ENCODE measurements at places on chromosomes 11 and 22.
A peak's percentile ranks its signal among the peaks of the same experiment; 100 is the strongest.

DNA sequence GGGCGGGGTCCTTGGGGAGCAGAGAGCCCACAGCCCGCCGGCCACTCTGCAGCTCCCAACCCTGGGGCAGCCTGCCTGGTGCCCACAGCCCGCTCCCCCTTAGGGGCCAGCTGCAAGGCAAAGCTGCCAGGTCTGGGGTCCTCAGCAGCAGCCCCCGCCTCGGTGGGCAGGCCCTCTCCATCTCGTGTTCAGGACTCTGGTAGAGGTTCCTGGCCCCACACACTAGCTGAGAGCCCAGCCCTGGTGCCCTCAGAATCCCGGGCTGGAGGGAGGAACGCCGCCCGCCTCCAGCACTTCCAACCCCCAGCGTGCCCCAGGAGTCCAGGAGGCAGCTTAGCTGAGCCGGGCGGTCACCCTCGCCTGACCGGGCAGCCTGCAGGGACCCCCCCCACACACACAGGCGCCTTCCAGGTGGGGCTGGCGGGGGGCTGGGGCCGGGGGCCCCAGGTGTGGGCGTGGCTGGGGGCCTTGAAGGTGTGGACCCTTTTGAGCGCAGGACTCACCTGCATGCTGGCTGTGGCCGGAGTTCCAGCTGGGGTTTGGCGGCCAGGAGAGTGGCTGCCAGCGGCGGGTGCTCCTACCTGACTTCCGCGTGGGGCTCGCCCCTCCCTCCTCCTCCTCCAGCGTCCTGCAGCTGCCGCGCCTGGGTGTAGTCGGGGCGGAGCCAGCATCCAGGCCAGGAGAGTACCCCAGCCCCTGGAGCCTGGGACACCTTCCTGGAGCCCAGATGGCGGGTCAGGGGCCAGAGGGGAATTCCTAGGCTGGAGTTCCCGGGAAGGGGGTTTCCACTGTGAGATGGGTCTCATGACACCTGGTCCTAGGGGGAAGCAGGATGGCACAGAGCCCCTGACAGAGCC is at the start of gene ANO9:
Gene ANO9, minus strand, starts transcription at position 594 of the 857 bp plus-strand sequence. Its CDS starts 85 bp downstream, at position 509.
- no peak for DNase-seq

DNA sequence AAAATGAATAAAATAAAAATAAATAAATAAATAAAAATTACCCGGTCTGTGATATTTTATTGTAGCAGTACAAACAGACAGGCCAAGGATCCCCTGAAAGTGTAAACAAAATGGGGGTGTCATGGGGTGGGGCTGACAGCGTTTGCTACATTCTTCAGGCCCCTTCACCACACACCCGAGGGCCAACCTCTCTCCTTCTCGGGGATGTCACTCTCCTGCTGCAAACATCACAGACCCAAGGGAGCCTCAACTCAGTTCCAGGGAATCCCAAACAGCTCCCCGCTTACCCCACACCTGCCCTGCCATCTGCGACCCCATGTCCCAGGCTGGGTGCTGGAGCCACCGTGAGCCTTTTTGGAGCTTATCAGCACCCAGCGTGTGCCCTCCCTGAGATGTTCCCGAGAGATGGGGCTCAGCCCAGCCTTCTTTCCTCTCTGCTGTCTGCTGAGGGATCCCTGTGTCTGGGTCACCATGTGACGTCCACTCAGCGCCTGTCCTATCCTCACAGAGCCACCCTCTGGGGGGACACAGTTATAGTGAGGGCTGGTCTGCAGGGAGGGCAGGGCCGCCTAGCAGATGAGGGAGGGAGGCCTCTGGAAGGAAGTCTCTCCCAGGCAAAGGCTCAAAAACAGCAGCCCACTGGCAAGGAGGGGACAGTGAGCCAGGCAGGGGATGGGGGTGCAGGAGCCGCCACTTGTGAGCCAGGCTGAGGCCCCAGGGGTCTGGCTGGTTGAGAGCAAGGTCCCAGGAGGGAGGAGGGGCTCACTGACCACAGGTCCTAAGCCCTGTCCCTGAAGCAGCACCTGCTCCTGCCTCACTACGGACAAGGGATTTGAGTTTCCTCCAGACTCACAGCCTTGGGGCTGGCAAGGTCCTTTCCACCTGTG is 1041.6 kb downstream of the BRD1 start:
- no peak for DNase-seq

DNA sequence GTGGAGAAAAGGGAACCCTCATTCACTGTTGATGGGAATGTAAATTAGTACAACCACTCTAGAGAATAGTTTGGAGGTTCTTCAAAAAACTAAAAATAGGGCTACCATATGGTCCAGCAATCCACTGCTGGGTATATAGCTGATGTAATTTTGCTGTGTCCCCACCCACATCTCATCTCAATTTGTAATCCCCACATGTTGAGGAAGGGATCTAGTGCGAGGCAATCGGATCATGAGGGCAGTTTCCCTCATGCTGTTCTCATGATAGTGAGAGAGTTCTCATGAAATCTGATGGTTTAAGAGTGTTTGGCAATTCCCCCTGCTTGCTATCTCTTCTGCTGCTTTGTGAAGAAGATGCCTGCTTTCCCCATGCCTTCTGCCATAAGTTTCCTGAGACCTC is 17.1 kb upstream of the OR52M1 start:
- no peak for DNase-seq

- DNase-seq: peak; percentile 50
Observed at GRCh38 chr11:91707652-91708482, 516.8 kb upstream of the FAT3 start.

- DNase-seq: no peak
Observed at GRCh38 chr11:104784684-104785460, 113.4 kb downstream of the CASP12 start.

GRCh38 chr11:107504981-107505380 is 47.4 kb upstream of the CWF19L2 start:
- no peak for DNase-seq

DNA sequence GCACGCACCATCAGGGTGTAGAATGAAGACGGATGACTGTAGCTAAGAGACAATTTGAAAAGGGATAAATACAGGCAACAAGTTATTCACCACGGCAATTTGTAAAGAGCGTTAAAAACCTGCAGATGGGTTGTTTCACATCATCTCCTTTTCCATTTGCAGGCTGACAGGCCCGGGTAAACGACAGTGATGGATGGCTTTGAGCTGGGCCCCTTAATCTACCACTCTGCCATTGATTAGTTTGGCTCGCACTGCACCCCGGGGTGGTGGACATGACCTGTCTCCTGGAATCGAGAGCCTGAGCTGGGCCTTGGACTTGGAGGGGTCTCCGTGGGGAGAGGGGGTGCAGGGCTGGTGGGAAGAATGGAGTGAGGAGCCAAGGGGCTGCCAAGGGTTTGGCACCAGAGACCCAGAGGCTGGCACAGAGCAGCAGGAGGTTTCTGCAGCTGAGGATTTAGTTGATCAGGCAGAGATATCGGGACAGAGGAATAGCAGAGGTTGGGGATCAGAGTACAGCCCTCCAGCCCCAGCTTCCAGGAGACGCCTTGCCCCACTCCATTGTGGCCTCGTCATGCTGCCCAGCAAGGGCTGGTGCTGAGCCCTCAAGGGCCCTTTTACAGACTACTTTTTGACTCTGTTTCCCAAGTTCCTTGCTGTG is 110.6 kb upstream of the NECTIN1 start:
- no peak for DNase-seq

DNA sequence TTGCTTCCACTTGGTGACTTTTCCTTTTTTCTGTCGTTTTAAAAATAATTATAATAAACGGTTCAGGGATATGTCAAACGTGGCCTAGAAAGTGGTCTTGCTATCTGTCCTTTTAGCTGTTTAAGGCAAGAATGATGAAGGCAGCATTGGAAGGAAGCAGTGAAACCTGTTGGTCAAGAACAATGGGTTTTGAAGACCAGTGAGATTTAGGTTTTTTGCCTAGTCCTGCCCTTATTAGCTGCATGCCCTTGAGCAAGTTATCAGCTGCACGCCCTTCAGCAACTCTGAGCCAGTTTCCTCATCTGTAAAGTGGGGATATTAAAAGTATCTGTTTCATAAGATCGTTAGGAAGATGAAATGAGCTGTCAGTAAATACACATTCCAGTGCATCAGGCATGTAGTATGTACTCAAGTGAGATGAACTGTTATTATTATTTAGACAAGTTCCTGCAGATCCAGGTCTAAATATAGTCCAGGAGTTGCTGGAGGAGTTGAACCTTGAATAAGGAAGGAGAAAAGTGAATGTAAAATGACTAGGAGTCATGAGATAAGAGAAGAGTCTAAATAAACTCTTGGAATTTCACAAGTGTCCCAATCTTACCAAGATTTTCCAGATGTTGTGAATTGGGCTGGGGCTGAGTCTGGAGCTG is 90.8 kb upstream of the HSD17B12 start:
- no peak for DNase-seq

DNA sequence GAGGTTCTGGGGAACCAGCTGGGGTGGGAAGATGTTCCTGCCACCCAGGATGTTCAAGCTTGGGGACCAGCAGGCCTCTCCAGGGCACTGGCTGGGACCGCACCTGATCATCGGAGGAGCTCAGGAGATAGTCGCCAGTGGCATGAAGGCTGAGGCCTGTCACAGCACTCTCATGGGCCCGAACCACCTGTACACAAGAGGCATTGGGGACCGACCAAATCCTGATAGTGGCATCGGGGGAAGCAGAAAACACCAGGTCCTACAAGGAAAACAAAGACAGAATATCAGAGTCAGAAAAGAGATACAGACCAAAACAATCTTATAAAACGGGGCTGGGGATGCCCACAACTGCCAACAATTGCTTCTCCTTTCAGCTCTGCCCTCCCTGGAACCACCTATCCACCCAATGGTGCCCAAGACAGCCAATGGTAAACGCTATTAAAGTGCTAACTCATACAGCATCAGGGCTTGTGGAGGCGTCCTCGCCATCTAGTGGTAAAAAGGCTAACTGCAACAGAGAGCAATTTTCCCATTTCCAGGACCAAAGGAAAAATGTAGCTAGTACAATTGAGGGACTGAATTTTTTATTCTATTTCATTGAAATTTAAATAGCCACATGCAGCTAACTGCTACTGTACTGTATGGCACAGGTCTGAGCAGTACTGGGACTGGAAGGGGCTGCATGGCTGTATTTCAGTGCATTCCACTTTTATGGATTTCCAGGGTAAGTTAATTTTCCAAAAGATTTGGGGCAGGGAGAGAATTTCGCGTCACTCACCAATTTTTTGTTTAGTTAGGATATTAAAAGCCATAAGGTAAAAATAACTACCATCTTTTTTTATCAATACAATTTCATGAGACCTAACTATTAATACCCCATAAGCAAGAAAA is 7.1 kb downstream of the PRPF19 start:
- peak; percentile 76 for DNase-seq

- DNase-seq: no peak
Observed at GRCh38 chr11:78020246-78020645, 2.8 kb downstream of the KCTD14 start.

- DNase-seq: peak; percentile 53
Observed at GRCh38 chr11:110339456-110340250, 43.2 kb upstream of the RDX start.

DNA sequence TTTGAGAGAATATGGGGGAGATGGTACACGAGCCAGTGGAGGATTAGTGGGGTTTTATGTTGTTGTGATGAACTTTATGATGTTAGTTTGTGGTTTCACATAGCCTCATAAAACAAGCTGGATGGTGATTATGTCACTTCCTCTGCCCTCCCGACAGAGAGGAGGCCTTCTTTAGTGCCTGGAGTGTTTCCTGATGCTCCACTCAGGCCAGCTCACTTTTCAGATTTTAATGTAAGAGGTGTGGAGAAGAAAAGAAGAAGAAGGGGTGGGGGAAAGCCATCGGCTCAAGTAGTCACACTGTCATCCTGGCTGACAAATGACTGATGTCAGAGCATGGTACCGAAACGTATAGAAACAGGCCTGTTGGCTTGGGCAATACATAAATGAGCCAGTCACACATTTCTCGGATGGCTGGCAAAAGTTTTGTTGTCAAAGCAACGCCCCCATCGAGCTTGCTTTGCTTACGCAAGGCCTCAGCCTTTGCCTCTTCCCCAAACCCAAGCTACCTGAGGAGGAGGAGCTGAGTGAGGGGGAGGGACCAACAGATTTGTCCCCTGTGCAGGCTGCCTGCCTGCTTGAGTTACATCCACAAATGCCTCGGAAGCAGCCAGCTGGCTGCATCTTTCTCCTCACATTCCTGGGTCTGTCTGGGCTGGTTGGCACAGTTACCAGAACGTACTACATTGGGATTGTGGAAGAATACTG is at the start of gene HEPHL1:
Gene HEPHL1, plus strand, starts transcription at position 578 of the 705 bp plus-strand sequence. Its CDS starts 15 bp downstream, at position 593.
- DNase-seq: no peak

- no peak for DNase-seq
Observed at GRCh38 chr22:35864545-35865165, 147.0 kb downstream of the APOL5 start.

DNA sequence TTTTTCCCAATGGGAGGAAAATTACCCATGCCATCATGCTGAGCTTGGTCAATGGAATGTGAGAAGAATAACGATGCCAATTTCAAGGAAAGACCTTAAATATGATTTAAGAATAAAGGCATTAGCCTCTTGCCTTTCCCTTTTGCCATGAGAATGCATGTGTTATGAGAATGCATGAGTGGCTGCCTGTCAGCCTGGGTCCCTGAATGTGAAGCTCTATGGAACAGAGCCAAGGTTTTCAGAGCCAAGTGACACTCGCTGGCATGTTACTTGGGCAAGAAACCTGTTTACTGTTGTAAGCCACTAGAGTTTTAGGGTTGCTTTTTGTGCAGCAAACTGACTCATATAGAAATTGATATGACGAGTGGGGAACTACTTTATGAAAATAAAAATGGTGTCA is 75.7 kb downstream of the JRKL start:
- DNase-seq: no peak

DNA sequence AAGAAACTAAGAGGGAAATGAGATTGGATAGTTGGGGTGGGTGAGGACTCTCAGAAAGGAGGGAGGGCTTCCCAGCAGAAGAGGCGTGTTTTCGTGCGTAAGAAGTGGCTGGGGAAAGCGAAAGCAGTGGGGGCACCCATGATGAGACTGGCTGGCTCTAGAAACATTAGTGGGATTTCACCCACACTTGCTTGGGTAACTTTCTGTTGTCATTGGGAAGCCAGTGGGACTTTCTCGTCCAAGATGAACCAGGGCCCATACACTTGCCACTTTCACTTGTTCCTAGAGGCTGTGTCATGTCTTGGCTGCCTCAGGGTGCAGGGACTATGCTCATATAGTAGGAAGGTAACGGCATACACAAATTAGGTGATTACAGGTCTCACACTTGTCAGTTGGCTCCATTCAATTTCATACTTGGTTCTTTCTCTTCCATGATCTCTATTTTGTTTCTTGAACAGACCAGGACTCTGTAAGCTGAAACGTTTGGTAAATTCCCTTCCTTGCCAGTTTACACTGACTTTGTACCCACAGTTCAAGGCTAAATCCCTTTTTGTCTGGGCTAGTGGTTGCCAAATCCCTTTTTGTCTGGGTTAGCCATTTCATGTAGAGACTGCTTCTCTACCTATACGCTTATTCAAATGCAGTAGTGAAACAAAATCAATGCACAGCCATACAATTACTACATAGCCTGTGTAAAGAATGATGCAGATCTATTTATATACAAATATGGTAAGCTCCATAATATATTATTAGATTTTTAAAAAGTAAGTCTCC is 42.0 kb upstream of the CXCR5 start:
- peak; percentile 42 for DNase-seq

All from OCI-M1 (cell line).